Stimulated activated CD4-positive, alpha-beta T cell treated with anti-CD3 and anti-CD28 coated beads, Interleukin-12 subunit alpha, Interleukin-12 subunit beta, amount 100 ng/mL, for 48 hours (primary cell): ENCODE measurements at places on chromosomes 5 and 9.

DNA sequence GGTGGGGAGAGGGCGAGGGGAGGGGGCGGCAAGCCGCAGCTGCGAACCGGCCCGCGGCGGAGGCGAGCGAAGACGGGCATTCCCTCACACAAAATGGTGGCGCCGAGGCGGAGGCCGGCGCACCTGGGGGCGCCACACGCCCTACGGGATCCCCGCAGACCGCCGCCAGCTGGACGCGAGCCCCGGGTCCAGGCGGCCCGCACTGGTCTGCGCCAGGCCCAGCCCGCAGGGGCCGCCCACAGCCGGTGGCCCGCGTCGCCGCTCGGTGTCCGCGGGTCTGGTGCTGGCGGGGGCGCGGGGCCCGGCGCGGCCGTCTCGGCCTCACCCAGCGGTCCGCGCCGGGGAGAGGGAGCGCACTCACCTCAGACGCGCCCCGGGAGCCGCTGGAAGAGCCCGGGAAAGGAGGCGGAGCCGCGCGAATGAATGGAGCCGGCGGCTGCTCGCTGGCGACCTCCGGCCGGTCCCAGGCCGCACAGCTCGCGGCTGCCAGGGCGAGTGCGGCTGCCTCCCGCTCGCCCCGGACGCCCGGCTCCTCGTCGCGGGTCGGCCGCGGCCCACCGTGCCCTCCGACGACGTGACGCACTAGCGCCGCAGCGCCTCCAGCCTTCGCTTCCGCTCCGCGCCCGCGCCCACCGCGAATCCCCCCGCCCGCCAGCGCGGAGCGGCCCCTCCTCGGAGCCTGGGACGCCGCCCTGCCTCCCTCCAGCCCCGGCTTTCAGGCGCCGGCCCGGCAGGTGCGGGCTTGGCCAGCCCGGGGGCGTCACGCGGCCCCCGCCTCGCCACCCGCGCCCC, at the start of gene FAM169A:
Gene FAM169A (minus strand): TSS at position 584 of the 792 bp plus-strand sequence. CDS start 24,711 bp downstream, outside the sequence.
- DNase-seq = no peak

GRCh38 chr5:164326219-164326618, 820.8 kb downstream of the MAT2B start:
- no peak for DNase-seq

DNA sequence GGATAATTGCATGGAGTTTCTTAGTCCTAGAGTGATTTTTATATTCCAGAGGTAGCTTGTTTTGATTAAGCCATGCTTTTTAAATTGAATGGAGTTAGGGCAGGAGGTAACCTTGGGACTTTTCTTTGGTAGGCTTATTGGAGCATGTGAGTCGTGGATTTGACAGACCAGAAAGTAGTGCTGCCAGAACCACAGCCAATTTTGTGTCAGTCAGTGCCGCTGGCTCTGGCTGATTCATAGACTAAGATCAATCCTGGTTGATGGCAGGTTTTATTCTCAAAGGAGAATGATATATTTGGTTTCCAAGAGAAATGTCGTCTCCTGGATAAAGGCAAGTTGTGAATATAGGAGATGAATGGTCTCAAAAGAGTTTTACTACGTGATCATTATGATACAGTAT, 20.3 kb downstream of the RAI14 start:
- no peak for DNase-seq

DNA sequence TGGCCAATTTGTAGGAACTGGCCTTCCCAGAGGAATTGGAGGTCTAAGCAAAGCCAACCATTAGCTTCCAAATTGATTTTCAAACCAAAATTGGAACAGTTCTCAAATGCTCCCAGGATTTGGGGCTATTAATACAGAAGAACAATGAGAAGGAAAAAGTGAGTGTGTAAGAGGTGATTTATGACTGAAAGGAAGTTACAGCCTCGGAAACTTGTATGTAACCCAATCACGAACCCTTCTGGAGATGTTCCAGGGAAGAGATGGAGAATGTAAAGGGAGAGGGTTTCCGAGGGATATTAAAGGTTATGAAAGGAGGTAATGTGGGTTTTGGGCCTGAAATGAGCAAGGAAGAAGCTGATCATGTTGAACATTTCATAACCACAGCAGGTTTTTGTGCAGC, 93.2 kb upstream of the CXCL14 start:
- DNase-seq = no peak

- no peak for DNase-seq
Observed at GRCh38 chr5:151431666-151432065, 15.7 kb upstream of the SLC36A1 start.

DNA sequence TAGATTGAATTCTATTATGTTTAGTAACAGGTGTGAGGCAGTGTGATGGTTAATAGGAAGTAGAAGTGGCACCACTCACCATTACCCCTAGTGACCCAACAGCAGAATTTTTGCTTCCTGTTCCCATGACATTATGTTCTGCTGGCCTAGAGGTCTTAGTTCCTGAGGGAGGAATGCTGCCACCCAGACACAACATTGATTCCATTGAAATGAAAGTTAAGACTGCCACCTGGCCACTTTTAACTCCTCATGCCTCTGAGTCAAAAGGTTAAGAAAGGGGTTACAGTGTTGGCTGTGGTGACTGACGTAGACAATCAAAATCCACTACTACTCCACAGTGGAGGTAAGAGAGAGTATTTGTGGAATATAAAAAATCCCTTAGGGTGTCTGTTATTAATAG, 218.9 kb upstream of the NMUR2 start:
- DNase-seq = no peak

DNA sequence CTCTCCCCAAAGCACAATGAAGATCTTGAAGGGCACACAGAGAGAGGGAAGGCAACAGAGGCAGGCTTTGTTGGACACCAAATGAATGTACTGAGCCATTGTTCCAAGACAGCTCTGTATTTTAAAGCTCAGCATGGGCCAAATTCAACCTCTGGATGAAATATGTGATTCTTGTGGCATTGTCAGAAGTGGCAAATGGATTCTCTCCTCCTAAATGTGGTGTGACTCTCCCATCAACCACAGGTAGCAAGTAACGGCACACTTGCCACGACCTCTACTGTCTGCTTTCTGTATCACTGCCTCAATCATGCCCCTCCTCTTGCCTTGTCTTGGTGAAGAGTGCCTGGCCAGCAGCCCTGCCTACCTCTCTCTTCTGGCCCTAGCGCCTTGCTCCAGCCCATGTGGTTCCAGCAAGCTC, 6.1 kb upstream of the MOB3B start:
- no peak for DNase-seq

GRCh38 chr5:6803981-6804550, 90.8 kb downstream of the TENT4A start:
- no peak for DNase-seq

- no peak for DNase-seq
Observed at GRCh38 chr5:53407373-53407772, 73.1 kb upstream of the FST start.

- no peak for DNase-seq
Observed at GRCh38 chr5:132365213-132365612, 4.3 kb upstream of the SLC22A5 start.

DNA sequence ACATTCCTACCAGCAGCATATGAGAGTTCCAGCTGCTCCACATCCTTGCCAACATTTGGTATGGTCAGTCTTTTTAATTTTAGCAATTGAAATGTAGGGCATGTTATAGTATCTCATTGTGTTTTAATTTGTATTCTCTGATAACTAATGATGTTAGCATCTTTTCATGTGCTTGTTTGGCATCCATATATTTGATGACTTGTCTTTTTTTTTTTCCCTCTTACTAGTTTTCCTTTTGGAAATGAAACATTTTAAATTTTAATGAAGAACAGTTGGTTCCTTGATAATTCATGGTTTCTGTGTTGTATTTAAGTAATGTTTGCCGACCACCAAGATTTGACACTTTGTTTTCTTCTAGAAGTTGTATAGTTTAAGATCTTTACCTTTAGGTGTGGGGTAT, 8.8 kb downstream of the OGN start:
- no peak for DNase-seq

GRCh38 chr5:176620333-176620981, 9.9 kb downstream of the SNCB start:
- DNase-seq = no peak

DNA sequence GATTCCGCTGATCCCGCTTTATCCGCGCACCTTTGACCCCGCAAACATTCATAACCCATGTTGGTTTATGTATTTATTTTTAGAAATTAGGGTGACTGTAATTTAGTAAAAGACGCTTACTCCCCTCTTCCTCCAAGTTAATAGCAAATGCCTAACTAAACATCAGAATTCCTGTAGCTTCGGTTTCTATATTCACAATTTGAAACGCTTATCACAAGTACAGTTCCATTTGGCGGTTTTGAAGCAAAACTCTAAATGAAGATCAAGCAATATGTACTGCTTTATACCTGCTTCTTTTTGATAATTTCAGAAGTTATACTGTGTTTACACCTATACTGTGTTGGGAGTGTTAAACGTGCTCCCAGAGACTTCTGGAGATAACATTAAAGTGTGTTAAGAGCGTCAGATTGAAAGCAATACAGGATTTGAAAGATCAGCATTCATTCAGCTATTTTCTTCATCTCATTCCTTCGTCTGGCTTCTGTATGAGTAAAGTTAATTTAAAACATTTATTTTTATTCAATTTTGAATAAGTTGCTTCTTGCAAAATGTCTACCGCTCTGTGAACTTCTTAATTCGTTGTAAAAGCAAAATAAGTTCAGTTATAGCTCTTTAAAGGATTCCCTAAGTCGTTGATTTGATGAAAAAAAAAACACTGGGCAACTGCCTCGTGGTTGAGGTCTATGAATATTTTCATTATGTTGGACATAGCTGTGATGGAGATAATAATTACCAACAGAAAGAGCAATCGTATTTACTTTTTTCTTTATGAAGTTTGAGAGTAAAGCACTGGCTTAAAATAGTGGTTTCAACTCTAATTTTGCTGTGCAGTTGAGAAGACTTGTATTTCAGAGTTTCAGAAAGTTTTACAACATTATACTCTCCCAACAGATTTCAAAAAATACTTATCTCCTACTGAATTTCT, 2.5 kb downstream of the PRDM6 start:
- DNase-seq = no peak

- DNase-seq = no peak
Observed at GRCh38 chr5:141121985-141122384, 367 bp downstream of the PCDHB4 start.

- DNase-seq = no peak
Observed at GRCh38 chr9:88651682-88652633, 117.0 kb downstream of the NXNL2 start.

GRCh38 chr9:134783699-134784039, 96.9 kb upstream of the FCN2 start:
- no peak for DNase-seq

DNA sequence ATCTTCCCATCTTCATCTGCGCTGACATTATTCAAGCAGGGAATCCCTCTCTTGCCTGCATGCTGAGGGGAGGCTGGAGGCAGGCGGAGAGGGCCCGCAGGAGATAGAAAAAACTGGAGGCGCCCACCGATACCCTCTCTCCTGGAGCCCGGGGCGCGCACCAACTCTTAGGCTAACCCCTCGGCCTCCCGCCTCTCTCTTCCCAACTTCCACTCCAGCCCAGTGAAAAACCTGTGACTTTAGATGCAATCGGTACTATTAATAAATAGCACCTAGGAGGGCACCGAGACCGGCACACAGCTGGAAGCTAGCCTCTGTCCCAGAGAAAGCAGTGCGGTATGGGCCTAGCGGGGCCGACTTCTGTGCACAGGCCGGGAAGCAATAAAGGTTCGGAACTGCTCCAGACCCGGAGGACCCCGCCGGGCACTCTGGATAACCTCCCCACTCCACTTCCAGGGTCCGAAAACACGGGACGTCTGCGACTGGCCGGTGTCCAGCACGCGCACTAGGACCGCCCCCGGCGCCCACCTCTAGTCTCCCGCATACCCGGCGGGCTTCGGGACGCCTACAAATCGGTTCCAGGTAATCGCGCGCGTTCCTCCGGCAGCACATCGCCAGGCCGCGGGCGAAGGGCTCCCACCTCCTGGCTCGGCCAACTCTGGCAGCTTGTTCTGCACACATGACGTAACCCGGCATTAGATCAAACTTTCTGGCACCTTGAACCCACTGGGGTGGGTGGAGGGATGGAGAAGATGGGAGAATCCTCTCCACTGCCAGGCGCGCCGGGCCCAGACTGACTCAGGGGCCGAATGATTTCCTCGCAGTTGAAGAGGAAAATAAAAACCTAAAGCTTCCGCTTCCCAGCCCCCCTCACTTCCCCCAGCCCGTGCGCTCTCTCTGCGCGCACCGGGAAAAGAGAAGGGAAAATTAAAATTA, 1.4 kb downstream of the EFNA5 start:
- DNase-seq = no peak

DNA sequence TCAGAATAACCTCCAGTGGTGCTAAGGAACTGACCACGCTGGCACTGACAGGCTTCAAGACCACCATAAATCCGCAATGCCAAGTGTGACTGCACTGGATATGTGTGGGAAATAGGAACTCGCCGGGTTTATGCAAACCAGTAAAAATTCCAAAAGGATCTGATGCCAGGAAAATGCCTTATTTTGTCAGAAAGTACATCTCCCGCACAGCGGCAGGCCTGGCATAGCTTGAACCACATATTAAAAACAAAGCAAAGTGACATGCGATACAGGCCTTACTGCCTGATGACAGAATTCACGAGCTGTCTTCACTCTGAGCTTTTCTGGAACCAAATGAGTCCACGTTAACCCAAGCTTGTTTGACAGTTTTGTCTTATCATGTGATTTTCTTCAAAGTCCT, 139.6 kb downstream of the GLIS3 start:
- DNase-seq = no peak

DNA sequence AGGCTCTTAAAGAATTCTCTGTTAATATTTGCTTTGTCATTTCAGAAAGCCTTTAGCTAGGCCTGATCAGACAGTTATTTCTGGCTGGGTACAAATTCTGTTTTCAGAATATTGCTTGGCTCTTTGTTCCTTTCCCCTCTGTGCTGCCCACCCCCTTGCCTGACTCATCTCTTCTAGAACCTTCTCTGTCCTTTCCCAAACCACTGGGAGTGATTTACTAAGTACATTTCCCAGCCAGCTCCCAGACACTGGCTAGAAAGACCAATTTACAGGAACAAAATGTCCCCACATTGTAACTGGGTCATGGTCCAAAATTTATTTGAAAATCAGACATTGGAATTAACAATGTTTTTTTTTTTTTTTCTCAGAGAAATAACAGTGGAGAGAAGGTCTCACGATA, 133.1 kb upstream of the MAP1B start:
- no peak for DNase-seq

DNA sequence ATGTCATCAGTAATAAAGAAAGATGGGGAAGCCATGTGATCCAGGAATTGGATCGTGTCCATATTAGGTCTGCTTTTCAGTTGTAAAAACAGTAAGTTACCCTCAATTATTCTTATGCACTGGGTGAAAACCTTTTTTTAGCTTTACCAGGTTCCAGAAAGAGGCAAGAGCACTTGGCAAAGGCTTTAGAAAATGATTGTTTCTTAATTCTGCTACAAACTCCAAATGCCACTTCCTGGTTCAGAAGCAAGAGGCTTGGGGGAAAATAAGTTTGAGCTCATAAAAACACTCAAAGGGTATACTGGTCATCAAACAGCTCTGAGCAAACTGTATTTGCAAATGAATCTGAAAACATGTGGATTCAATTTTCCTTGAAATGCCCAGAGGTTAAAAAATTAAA, 615.6 kb downstream of the EBF1 start:
- no peak for DNase-seq

- DNase-seq = no peak
Observed at GRCh38 chr9:131625508-131625787, 80.1 kb downstream of the PRRT1B start.
